GM03348 (cell line): ENCODE measurements at places on chromosomes 7 and 10.

GRCh38 chr10:88091490-88092061 lies 228.2 kb downstream of the PTEN start:
- no peak for DNase-seq

- no peak for DNase-seq
Observed at GRCh38 chr10:119812684-119813083, 60.0 kb downstream of the MCMBP start.

DNA sequence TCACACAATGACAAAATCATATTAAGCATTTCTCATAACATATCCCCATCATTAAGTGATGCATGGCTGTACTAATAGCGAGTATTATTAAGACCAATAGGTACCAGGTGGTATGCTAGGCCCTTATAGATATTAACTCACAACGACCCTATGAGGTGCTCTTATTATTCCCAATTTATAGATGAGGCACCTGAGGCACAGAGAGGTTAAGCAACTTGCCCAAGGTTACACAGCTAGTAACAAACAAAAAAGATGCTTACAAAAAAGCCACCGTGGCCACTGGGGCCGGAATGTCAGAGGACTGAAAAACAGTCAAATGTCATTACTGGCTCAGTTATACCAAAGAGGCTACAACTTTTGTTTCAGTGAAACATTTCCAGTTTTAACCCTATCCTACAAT lies 96.0 kb downstream of the OR13A1 start:
- DNase-seq, result no peak

GRCh38 chr10:126375926-126376554 lies 12.2 kb downstream of the ADAM12 start:
- DNase-seq, result no peak

DNA sequence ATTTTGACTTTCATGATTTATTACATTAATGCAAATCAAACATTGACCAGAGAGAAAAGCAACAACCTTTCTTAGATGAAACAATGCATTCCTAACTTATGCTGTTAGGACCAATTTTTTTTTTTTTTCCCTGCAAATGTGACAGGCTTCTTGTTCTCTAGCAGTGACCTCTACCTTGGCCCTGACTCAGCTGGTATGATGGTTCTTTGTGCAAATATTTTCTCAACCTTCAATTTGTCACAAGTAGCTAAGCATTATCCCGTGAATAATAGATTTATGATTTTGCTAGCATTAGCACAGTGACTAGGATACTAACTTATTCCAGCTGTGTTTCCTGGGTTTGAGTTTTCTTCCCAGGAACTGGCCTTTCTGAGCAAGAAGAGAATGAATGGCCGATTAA lies 64.9 kb downstream of the PPP1R9A start:
- peak; percentile 31 for DNase-seq

DNA sequence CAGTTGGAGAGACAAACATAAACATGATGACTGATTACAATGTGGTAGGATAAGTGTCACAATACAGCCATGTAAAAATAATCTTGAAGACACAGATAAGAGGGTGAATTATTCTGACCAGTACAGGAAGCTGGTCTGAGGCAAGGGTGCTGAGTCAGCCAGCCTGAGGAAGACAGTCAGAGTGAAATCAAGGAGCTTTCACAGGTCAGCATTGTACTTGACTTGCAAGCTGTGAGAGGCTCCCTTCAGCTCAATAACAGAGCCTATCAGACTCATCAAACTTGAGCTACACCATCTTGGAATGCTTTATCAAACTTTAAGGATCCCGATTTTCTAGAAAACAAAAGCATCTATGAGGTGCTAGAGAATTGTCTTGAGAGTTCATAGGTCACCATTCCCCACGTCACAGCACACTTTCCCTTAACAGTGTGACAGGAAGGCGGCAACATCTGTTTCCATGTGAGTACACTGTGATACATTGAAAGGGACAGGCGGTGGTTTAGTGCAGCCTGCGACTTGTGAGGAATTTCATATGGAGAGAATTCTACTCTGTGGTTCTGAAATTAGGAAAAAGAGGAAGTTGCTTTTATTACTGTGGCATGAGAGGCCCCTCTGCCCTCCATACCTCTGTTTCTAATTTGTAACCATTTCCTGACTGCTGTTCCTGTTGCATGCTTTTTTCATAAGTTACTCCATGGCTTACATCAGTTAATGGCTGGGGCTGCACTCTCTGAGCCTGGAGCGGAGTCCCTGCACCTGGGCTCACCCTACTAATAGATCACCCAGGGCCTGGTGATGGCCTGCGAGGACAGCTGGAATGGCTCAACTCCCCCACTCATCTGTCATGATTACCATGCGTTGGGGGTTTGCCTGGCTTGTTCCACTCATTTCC lies 417.1 kb downstream of the SUGCT start:
- DNase-seq, result peak; percentile 63

DNA sequence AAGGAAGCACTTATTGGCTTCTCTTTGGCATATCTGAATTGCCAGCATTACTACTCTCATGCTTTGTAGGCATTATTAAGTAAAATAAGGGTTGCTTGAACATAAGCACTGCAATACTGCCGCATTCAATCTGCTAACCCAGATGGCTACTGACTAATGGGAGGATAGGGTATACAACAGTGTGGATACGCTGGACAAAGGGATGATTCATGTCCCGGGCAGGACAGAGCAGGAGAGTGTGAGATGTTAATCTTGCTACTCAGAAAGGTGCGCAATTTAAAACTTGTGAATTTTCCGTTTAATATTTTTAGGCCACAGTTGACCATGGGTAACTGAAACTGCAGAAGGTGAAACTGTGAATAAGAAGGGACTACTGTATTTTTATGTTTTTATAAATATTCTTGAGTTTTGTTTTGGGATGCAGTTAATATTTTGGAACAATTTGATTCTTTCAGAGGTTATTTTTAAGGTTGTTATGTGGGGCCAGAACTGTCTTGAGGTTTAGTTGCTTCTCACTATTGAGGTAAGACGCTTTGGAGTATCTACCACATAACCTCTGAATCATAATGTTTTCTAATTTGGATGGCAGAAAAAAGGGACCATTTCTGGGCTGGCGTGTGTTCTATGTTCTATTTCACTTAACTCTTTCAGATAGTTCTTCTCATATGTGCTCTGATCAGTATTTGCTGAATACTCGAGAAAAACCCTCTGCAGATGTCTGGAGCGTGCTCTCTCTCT lies 75.7 kb upstream of the SYPL1 start:
- DNase-seq, result no peak

DNA sequence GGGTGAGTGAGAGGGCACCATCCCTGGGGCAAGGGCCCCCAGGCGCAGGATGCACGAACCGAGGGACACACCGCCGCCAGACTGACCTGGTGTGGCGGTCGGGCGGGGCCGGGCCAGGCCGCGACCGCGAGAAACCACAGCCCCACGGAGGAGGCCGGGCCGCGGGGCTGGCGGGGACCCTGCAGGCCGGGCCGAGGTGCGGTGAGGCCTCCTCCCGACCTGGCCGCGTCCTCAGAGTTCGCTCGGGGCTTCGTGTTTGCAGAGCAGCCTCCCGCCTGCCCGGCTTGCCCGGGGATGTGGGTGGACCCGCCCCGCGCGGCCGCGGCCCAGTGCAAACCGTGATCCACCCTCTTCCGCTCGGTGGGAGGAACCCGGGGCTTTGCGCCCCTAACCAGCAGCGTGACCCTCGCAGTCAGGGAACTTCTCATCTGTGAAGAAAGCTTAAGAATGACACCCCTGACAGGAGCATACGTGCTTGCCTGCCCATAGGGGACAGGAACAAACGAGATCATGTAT lies 20.6 kb upstream of the HOXA13 start:
- no peak for DNase-seq

- no peak for DNase-seq
Observed at GRCh38 chr10:33523236-33523792, 188.8 kb upstream of the NRP1 start.

DNA sequence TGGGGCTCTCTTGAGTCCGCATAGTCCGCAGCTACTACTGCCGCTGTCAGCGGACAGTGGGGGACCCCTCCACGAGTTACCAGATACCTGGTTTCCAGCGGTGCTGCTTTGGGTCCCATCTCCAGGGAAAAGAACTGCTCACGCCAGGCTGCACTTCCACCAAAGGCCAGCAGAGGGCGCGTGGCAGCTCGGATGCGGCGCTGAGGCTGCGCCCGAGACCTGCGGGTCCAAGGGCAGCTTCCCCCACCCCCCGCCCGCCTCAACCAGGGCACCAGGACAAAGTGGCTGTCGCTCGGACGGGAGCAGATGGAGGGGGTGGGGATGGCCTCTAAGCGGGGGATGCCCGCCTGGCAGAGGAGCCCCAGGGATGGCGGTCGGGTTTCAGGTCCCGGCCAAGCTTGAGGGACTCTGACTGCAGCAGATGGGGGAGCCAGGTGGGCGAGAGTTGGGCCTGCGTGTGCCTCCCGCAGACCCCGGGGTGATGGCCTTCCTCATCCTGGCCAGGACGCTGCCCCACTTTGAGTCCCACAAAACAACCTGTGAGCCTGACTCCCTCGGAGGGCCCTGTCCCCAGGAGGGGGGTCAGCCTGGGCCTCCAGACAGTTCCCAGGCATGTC lies 23.8 kb upstream of the ZNF735 start:
- no peak for DNase-seq

DNA sequence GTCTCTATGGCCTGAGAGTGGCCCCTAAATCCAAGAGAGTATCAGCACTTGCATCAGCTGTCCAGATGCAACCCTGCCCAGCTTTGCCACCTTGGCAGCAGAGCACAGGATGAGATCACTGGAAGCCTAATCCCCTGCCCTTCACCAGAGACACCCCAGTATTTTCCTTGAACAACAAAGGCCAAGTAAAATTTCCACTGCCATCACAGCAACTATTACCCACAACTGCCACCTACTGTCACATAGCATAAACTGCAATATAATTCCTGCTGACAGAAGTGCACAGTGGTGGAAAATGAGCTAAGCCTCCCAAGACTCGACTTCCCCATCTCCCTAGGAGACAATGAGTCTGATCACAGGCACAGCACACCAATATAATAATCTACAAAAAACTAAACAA lies 462.8 kb upstream of the ZWINT start:
- DNase-seq, result no peak

DNA sequence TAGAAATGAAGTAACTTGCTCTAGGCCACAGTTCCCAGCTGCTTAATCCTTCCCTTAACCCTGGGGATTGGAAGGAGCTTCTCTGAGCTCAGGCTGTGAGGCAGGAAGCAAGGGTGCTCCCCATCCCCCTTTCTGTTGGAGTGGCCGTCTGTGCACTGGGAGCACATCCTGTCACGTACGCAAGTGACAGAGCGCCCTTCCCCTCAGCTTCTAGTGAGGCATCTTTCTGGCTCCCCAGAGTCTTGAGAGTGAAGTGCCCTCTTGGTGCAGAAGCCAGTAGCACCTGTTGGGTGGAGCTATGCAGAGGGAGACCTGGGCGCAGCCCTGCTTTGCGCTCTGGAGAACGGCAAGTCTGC lies 47.8 kb downstream of the SHH start:
- no peak for DNase-seq

- DNase-seq, result no peak
Observed at GRCh38 chr7:21407796-21408480, 19.9 kb upstream of the SP4 start.

GRCh38 chr10:24759672-24760071 lies 36.0 kb upstream of the ARHGAP21 start:
- DNase-seq, result no peak

DNA sequence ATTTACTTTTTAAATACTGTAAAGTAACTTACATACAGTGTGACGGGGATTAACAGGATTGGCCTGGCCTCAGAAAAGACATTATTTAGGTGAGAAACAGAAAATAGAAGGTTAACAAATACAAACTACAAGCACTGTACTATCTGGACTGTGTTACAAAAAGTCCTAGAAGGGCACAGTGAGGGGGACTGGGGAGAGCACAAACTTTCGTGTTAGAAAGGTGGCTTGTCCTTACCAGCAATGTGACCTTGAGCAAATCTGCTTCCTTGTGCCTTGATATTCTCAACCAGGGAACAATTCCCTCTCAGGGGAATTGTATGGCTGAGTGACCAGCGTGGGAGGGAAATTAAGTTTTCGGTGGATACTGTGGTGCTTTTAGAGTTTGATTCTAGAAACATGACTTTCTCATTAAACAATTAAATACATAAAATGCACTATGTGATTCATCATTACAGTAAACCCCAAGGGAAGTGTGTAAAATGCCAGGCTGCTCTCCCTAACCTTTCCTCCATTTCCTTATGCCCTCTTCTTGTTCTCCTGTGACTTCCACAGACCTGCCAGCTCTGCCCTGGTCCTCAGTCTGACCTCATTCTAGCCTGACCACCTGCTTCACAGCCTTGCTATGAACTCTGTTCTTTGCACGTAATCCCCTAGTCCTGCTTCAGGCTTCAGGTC lies 57.7 kb downstream of the OSBPL3 start:
- peak; percentile 52 for DNase-seq

- DNase-seq, result no peak
Observed at GRCh38 chr10:543862-544822, 145.3 kb downstream of the DIP2C start.
